Panc1 (cell line): ENCODE measurements at places on chromosomes 4 and X. TPM values are rescaled to one million over a fixed set of nuclear protein-coding genes. Genes with fewer than 3 reads are reported as not detected.

Gene TCEAL7
- not detected for total RNA-seq

Gene GLRA3
- total RNA-seq, result not detected

Gene CCNA2
- total RNA-seq, result 31.8 TPM

Gene FRMPD3
- total RNA-seq, result 0.31 TPM

Gene TRIM61
- not detected for total RNA-seq

Gene CT45A1
- total RNA-seq, result not detected

Gene PALLD
- total RNA-seq, result 6.5 TPM

Gene GRIPAP1
- 51.0 TPM for total RNA-seq

Gene PDGFC
- total RNA-seq, result 14.5 TPM

Gene MCF2
- total RNA-seq, result 0.31 TPM

Gene F9
- 0.08 TPM for total RNA-seq

Gene FRMD7
- not detected for total RNA-seq

Gene POF1B
- 0.08 TPM for total RNA-seq

Gene SMIM10
- total RNA-seq, result 7.2 TPM

Gene TLR6
- total RNA-seq, result 1.1 TPM

Gene P2RY8
- 0.18 TPM for total RNA-seq

Gene KLB
- total RNA-seq, result not detected

Gene DUX4
- total RNA-seq, result not detected

Gene ADH7
- total RNA-seq, result not detected

Gene HHIP
- 0.08 TPM for total RNA-seq

Gene NAP1L2
- total RNA-seq, result 1.8 TPM

Gene TCEAL3
- 23.8 TPM for total RNA-seq

Gene CCDC110
- total RNA-seq, result 0.05 TPM

Gene MAGEB17
- not detected for total RNA-seq

Gene APELA
- total RNA-seq, result not detected

Gene MSX1
- total RNA-seq, result 3.4 TPM
